ENCODE measurements at places on chromosomes 3 and 15. TPM values are rescaled to one million over a fixed set of nuclear protein-coding genes. Genes with fewer than 3 reads are reported as not detected.

DNA sequence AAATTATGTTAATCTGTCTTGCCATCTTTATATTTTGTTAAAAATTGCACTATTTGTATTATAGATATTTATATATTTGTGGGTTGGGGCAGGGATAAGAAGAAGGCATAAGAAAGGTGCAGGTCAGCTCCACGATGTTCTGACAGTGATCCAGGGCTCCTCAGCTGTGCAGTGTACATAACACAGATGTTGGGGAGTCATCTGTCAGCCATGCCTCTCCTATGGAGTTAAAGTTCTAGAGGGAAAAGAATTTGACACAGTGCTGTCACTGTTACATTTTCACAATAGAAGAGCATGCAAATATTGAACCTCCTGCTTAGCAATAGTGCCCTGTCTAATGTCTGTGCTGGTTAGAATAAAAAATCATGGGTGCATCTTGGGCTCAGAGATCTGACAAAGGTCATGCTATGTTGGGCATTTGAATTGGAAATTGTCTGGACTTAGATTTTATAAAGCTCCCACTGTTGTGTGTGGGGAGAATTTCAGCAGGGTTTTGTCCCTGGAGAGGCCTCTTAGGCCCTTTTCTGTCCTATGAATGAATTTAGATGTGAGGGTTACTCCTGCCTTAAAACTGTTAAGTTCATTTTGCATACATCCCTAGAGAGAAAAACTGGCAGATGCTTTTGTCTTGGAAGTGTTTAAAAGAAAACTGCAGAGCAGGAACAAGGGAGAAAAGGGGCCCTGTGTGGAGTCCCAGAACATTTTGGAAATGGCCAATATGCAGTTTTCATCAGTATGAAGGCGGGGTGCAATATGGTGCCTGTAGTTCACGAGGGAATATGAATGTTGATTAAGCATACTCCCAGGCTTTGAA is 20.4 kb downstream of the CDIN1 start:
- no peak for DNase-seq
- H3K27ac ChIP-seq, result no peak overlapping the region

The NBEAL2 gene
- polyA plus RNA-seq, result 10.1 TPM

GRCh38 chr15:48411971-48412591 is 80.9 kb downstream of the DUT start:
- no peak for DNase-seq
- no peak overlapping the region for H3K27ac ChIP-seq

- H3K4me1 ChIP-seq, result no peaks in the 10 kb centered on the region
- no peak overlapping the region for H3K27ac ChIP-seq
- H3K36me3 ChIP-seq, result no peaks in the 10 kb centered on the region
- no peak overlapping the region for H3K4me3 ChIP-seq
Measured at GRCh38 chr3:126661532-126662364, 6.8 kb upstream of the TXNRD3 start.

GRCh38 chr3:84141571-84141970 is 817.2 kb upstream of the CADM2 start:
- H3K4me1 ChIP-seq, result no peaks in the 10 kb centered on the region
- no peak for DNase-seq
- no peaks in the 10 kb centered on the region for H3K27me3 ChIP-seq
- H3K4me3 ChIP-seq, result no peak overlapping the region
- no peaks in the 10 kb centered on the region for H3K36me3 ChIP-seq

- H3K4me3 ChIP-seq, result no peak overlapping the region
- peaks cover 75% of the 10 kb centered on the region for H3K36me3 ChIP-seq
- H3K27me3 ChIP-seq, result no peaks in the 10 kb centered on the region
- peaks cover 13% of the 10 kb centered on the region for H3K4me1 ChIP-seq
- no peak for DNase-seq
Measured at GRCh38 chr3:69180869-69181591, 58.6 kb upstream of the LMOD3 start.
